Suppressor macrophage treated with lipopolysaccharide for 1 hour (primary cell): ENCODE measurements at places on chromosomes 7 and 10.
A peak's percentile ranks its signal among the peaks of the same experiment; 100 is the strongest.

- peak; percentile 35 for DNase-seq
These were observed 102.8 kb upstream of the ZNF438 start for GRCh38 chr10:31134311-31134952.

- DNase-seq: no peak
These were observed 440 bp upstream of the GLRX3 start for GRCh38 chr10:130135676-130136225.

GRCh38 chr7:14833707-14834106 is 68.8 kb downstream of the DGKB start:
- DNase-seq: no peak

- peak; percentile 33 for DNase-seq
These were observed 188.7 kb downstream of the PPP1R9A start for GRCh38 chr7:95095966-95096540.

DNA sequence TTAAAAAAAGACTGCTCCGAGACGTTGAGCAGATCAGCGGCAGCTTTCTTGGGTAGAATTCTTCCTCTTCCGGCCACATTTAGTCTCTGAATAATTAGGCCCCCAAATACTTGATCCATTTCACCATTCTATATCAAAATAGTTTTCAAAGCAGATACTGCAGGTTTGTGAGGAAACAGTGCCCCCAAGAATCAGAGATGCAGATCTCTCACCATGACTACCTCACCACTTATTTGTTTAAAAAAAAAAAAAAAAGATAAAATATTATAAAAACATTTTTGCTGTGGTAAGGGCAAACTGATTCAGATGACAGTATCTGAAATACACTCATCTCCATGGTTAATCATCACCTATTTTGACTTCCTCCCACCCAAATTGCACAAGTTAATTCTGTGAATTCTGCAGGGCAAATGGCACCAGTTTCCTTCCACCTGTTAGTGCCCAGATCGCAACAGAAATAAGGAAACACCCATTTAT is 210.4 kb downstream of the FAM107B start:
- peak; percentile 57 for DNase-seq

DNA sequence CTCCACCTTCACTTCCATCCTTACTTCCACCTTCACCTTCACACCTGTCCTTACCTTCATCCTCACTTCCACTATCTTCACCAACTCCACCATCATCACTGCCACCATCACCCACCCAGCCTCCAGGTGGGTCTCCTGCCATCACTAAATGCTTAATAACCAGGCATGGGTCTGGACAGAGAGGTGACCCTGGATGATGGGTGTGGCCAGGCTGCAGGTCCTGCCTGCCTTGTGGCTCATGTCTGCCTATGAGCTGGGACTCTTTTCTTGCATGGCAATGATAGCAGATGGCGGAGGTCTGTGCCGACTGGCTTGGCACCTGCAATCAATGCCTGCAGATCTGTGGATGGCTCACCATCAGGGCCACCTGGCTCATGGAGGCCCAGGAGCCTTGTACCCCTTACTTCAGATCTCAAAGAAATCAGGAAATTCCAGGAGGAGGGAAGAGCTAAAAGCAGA is 60.1 kb upstream of the ELN start:
- DNase-seq: no peak

GRCh38 chr10:70992436-70992835 is 104.1 kb upstream of the PCBD1 start:
- no peak for DNase-seq

DNA sequence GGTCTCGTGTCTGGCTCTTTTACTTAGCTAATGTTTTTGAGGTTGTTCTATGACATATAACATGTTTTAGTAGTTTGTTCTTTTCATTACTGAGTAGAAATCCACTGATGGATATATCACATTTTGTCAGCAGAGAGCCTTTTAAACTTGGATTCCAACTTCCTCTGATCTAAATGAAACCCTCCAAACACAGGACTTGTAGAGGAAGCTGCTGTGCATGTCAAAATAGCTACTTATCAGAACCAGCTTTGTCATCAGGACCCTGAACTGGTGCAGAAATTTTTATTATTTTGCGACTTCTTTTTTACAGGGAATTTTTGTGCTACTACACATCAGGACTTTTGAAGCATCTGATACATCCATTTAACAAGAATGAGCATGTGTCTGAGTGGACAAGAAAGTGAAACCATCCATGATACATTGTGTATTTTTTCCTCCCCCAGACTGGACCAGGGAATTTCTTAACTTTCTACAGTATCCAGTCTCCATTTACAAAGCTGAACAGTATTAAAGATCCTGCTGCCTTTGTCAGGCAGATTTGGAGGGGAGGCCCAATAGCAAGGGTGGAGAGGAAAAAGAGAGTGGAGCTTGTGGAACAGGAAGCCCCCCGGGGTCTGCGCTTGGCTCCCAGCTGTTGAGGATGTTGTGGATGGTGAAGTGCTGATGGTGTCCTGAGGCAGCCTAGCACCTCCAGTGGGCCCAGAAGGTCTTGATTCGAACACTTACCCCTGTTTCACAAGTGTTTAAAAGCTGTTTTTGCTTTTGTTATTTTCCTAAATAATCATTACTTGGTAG is 29.3 kb upstream of the MTPAP start:
- DNase-seq: peak; percentile 83

GRCh38 chr7:17093461-17093860 is 205.0 kb upstream of the AHR start:
- peak; percentile 36 for DNase-seq

DNA sequence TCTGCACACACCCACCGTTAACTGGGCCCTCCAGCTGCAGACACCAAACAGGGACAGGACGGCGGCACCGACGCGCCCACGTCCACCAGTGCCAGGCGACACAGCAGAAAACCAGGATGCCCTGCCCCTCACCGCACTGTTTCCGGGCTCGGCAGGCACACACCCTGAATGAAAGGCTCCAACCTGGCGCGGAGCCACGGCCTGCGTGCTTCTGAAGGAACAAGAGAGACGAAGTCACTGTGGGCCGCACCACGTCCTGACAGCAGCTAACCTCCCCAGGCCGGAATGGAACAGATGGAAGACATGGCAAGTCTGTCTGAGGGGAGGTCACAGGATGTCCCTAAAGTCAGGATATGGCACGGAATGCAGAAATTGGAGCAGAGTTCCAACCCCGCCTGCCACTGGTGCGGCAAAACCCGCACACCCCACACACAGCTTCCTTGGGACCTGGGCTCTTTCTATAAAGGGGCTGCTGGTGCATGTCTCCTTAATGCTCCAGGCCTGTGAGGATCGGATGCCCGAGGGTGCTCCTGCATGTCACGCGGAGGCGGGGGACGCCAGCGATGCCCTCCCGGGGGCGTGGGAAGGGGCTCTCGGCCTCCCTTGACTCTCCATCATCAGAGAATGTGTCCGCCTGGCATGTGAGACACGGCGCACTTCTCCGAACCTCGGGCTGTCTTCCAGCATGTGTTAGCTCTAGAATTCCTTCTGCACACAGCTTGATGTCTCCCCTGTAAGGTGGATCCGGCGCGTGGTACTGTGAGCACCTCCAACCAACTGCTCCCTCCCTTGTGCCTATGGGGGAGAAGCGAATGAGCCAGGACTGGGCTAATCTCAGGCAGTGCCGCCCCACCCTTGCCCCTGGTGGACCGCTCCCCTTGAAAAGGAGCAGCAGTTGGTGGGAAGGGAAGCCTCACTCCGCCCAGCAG is 3.9 kb upstream of the GPER1 start:
- no peak for DNase-seq

- no peak for DNase-seq
These were observed 908.3 kb downstream of the GRID1 start for GRCh38 chr10:85458324-85458723.

GRCh38 chr10:34479520-34480179 is 335.4 kb downstream of the PARD3 start:
- DNase-seq: no peak

DNA sequence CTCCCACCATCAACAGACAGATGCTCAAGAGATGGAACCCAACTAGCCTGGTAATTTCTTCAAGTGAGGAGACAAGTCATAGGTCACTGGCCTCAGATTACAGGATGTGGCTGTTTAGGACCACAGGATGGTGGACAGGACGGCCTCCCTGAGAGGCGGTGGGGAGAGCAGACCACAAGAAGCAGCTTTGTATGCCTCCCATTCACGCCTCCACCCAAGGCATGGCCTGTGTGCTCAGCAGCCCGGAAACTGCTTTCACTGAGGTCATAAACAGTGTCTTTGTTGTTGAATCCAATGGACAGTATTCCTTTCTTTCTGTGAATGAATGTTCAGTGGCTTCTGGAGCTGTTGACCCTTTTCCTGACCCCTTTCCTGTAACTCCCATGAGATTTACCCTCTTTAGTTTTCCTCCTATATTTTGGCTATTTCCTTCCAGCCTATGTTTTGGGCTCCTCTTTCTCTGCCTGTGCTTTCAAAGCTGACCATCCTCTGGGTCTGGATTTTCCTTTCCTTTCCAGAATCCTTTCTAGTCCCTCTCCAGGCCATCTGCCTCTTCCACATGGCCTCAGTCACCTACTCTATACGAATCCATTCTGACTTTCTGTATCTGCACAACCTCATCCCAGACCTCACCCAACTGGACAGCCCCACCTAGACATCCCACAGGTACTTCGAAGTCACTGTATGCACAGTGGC is 32.4 kb upstream of the INPP5F start:
- no peak for DNase-seq

DNA sequence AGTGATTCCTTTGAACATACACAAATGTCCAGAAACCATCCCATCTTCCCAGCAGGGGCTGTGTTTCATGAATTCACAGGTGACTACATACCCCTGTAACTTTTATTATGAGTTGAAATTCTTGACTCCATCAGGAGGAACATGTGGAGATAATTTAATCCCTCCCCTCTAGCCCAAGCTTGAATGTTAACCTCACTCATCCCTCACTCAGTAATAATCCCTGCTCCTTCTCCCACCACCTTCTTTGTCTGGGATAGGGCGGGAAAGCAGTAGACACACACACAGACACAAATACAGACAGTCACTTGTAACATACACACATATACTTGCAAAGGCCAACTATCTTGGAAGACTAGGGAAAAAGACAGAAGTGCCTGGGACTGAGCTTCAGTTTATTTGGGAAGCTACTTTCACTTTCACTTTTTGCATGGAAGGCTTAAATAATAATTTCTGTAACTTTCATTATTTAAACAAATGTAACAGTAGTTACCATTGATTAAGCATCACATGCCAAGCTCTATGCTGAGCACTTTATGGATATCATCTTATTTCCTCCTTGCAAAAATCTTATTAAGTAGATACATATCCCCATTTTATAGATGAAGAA is 7.3 kb downstream of the AASS start:
- peak; percentile 52 for DNase-seq

DNA sequence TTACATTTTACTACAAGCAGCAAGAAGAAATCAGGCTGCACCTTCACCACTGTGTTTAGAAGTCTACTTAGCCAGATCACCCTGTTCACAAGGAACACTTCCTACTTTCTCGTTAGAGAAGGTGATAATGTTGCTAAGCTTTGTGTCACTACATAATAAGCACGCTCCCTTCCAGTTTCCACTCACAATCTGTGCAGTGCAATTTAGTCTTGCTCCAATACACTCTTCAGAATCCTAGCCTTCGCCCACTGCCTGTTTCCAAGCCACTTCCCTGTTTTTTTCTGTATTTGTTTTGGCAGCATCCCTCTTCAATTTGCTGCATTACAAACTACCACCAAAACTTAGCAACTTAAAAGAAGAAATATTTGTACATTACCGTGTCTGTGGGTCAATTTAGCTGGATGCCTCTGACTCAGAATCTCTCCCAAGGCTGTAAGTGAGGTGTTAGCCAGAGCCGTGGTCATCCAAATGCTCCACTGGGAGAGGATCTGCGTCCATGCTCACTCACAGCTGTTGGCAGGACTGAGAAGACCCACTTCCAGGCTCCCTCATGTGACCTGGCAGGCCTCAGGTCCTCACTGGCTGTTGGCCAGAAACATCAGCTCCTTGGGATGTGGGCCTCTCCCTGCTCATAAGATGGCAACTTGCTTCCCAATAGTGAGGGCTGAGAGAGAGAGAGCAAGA is 110.4 kb downstream of the PON1 start:
- no peak for DNase-seq

DNA sequence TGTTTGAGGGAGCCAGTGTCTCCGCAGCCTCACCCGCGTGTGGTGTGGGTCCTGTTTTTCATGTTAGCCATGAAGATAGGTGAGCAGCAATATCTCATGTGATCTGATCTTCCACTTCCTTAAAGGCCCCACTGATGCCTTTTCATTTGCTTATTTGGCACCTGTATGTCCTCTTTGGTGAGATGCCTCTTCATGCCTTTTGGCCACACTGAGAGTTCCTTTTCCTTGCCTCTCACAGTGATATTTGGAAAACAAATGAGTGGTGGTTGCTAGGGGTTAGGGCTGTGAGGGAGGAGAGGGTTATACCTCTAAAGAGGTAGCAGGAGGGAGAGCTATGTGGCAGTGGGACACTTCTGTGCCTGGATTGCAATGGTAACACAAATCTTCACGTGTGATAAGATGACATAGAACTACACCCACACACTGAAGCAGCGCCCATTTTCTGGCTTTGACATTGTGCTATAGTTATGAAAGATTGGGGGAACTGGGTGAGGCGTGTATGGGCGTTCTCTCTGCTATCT is 90.4 kb upstream of the TNS3 start:
- DNase-seq: peak; percentile 42

GRCh38 chr10:42951486-42952251 is 125.2 kb upstream of the RET start:
- no peak for DNase-seq

- DNase-seq: no peak
These were observed 135.5 kb downstream of the NRF1 start for GRCh38 chr7:129746857-129747529.

DNA sequence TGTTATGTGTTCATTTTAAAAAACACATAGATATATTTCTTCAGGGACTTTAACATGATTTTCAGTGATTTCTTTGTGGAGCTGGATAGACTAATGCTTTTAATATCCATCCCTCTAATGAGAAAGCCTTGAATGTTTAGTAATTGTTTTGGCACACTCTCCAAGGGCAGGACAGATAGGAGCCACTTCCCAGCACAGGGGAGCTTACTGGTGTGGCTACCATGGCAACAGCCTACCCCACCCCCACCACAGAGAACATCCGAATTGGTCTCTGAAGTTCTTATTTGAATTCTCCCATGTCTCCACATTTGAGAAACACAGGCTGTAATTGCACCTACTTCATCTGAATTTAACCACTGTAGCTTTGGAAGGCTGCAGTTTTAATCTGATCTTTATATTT is 87.7 kb downstream of the PRKG1 start:
- DNase-seq: no peak

- peak; percentile 71 for DNase-seq
These were observed 2.6 kb downstream of the PGAM1 start for GRCh38 chr10:97428572-97428981.

- DNase-seq: no peak
These were observed 6.0 kb upstream of the CROT start for GRCh38 chr7:87339373-87339897.

DNA sequence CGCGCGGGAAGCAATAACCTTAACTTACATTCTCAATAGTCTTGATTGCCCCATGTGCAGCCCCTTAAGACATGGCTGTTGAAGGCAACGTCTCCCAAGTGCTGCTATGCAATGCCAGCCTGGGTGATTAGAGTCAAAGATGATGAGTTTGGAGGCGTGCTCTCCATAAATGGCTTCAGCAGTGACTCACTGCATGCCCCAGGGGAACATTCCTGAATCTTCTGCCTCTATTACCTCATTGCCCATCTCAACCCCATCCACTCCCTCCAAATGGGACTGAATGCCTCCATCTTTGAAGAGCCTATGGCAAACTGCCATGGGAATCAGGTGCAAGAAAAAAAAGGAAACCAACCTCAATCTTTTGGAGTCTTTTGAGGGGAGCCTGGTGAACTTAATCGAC is 282.8 kb downstream of the SNX10 start:
- DNase-seq: no peak

GRCh38 chr10:52232561-52233350 is 81.3 kb upstream of the DKK1 start:
- DNase-seq: peak; percentile 52

GRCh38 chr7:114806590-114807162 is 115.2 kb upstream of the MDFIC start:
- DNase-seq: no peak
